ENCODE measurements at places on chromosomes 3 and 15.

DNA sequence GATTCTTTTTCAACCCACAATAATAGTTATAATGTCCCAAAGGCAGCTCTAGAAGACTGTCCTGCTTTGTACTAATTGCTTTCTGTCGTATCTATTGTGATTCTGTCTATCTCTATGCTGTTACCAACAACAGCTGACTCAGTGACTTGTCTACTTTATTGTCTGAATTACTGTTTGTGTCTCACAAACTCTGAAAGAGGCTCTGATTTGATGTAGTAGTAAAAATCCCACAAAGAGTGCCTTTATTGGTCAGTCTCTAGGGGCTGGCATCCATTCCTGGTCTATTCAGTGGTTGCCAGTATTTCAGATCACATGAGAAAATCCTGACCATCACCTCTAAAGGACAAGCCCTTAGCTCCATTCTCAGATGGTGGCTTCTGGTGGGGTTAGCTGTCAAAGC, 254.2 kb downstream of the NSUN3 start:
- no peak for DNase-seq

DNA sequence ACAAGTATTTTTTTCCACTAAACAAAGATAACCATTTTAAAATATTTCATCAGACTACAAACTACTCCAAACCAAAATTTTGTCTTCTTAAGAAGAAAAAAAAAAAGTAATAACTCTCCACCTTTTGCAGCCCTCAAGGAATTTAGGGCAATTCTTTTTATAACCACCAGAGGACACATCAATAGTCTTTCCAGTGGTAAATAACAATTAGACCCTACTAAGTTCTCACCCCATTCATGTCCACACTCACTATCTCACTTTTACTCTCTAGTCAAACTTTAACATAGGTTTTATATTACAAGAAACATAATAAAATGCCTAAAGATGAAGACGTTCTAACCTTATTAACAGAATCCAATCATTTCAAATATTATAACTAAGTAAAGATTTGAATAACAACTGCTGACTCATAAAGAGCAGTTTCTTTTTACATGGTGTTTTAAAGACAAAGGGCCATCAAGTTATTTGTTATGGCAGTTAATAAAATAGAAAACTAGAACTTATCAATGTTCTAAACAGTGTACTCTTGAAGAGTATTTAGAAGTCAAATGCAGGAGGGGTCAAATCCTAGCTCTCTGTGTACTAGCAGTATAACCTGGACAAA, 33.0 kb downstream of the CCDC39 start:
- no peak for DNase-seq

- no peak for DNase-seq
Measured at GRCh38 chr15:45799508-45799907, 164.7 kb downstream of the SQOR start.

GRCh38 chr15:70420948-70421482, 323.3 kb upstream of the TLE3 start:
- DNase-seq = no peak

- DNase-seq = no peak
Measured at GRCh38 chr15:74788683-74789151, 6.8 kb downstream of the CSK start.

GRCh38 chr3:54538346-54538745, 389.5 kb downstream of the LRTM1 start:
- no peak for DNase-seq

DNA sequence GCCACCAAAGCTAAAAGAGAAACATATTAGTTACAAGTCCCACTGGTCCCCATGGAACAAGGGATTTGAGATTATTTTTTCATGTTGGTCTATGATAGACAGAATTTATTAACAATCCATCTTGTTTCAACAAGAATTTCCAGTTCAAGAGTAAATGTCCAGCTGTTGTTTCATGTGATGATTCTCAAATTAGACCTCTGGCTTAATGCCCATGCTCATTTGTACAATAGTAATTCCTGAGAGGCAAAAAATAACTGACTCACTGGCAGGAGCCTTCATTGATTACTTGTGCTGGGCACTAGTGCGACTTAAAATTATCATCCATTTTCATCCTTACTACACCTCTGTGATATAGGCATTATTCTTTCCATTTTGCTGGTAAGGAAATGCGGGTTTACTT, 171.3 kb downstream of the ITPR1 start:
- DNase-seq = no peak

- no peak for DNase-seq
Measured at GRCh38 chr3:188209034-188209433, 55.1 kb downstream of the LPP start.

- peak; percentile 40 for DNase-seq
Measured at GRCh38 chr3:133277813-133278212, 122.0 kb upstream of the BFSP2 start.

- DNase-seq = peak; percentile 46
Measured at GRCh38 chr3:99878005-99878404, 60.3 kb downstream of the CMSS1 start.

DNA sequence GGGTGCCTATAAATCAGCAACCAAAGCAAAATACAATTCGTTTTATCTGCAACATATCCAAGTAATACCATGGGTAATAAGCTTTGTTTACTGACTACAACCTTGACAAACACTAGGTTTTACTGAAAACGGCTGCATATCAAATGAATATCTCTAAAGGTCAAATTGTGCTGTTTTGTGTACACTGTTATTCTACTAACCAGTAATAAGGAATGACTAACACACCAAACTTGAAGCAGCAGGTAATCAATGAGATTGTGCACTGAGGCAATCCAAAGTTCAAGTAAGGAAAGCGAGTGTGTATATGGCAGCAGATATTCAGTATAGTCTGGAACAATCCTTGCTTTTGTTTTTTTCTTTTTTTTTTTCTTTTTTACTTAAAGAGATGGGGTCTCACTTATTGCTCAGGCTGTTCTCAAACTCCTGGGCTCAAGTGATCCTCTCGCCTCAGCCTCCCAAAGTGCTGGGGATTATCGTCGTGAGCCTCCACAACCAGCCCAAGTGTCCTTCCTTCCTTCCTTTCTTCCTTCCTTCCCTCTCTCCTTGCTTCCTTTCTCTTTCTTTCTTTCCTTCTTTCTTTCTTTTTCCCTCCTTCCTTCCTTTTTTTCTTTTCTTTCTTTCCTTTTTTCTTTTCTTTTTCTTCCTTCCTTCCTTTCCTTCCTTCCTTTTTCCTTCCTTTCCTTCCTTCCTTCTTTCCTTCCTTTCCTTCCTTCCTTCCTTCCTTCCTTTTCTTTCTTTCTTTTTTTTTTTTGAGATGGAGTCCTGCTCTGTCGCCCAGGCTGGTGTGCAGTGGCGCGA, 34.9 kb downstream of the AP3S2 start:
- DNase-seq = no peak

- no peak for DNase-seq
Measured at GRCh38 chr3:196662033-196662432, 22.5 kb downstream of the NRROS start.

- no peak for DNase-seq
Measured at GRCh38 chr15:96413657-96414056, 83.2 kb downstream of the NR2F2 start.

DNA sequence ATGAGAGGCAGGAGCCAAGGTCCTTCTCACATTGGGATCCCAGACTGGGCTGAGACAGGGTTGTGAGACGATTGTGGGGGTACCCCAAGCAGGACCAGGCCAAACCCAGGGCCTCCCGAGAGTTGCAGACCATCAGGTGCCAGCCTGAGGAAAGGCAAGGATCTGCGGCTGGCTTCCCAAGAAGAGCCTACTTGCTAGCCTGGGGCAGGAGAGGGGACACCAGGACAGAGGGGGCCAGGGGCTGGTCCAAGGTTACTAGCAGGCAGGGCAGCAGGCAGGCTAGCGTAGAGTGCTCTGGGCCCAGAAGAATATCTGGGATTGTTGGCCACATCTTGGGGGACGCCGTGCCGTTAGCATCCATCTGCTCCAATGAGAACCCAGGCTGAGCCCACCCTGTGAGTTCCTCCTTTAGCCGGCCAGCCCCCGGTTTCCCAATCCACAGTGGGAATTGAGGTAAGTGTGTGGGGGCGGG, 546 bp downstream of the CISH start:
- no peak for DNase-seq

GRCh38 chr3:5006755-5007202, 27.5 kb downstream of the BHLHE40 start:
- DNase-seq = no peak

DNA sequence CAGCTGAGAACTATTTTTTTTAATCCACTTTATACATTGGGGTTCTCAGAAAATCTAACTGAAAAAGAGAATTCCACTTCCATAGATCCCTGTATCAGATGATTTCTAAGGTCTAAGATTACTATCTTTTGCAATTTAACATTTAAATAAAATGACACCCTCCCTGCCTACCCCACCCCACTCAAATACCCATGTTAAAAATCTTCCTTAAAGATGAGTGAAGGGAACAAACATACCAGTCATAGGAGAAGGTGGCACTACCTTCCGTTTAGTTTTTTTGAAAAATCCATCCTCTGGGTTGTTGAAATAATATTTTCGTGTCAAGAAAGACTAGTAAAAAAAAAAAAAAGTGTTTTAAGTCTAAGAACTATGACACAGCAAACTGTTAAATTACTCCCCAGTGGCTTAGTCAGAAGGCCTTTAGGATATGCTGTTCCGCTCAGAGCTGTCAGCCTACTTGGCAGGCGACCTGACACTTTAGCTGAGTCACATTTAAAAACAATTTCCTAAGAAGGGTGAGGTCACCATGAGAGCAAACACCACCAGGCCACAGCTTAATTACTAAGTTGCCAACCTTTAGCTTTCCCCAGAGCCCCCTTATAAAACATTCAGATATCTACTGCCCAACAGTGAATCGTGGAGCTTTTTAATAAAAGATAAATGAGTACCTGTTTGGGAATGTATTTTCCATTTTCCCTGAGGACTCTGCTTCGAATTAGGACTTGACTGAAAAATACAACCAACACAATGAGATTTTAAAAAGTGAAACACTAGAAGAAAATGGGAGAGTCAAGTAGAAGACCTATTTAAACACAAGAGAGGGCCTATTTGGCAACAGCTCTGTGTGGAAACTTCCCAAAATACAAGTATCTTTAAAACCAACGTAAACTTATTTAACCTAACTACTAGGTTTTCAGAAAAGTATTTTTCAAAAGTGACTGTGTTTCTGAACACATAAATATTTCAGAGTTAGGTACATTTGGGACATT, 9.6 kb downstream of the EMC3 start:
- DNase-seq = peak; percentile 95

- DNase-seq = no peak
Measured at GRCh38 chr15:72179950-72180581, 17.5 kb downstream of the GRAMD2A start.

- no peak for DNase-seq
Measured at GRCh38 chr3:46070595-46071093, 43.4 kb upstream of the XCR1 start.

- no peak for DNase-seq
Measured at GRCh38 chr3:129557548-129557894, 14.5 kb downstream of the H1-8 start.

- DNase-seq = no peak
Measured at GRCh38 chr3:77326586-77326985, 286.7 kb downstream of the ROBO2 start.

GRCh38 chr3:122003606-122004005, 18.4 kb downstream of the ILDR1 start:
- DNase-seq = no peak

DNA sequence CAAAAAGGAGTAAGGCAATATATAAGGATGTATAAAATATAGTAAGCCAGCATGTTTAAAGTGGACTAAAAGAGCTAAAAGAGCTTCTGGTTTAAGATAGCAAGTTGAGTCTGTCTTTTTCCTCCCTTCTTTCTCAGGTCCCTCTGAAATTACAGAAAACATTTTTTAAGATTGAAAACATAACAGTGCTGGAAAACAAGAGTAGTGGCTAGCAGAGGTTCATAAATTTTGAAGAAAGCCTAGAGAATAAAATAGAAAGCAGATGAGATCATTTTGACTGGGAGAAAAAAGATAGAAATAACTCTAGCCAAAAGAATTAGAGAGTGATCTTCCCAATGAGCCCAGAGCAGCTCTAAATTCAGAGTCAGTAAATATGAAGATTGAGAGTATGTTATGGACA, 41.9 kb downstream of the ATP8B4 start:
- DNase-seq = no peak

GRCh38 chr3:10187290-10187876, 22.7 kb downstream of the IRAK2 start:
- DNase-seq = no peak

GRCh38 chr3:68256635-68257223, 602.3 kb upstream of the SUCLG2 start:
- DNase-seq = peak; percentile 3

DNA sequence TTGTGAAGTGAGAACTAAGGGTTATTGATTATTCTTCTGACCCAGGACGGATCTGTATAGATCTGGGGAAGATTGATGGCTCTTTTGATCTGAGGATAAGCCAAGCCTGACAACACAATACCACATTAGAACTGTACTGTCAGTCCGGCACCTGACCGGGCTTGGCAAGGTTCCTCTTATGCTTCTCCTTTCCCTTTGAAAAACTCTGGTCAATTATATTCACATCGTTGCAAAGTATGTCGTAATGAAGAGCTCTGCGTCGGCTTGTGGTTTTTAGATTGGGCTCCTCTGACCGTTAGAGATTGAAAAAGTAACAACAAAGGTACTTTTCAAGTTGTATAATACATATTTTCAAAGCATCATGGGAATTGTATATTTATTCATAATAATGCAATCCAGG, 389.8 kb downstream of the NR2F2 start:
- DNase-seq = no peak

- DNase-seq = peak; percentile 74
Measured at GRCh38 chr3:179416681-179417080, 34.6 kb downstream of the GNB4 start.

DNA sequence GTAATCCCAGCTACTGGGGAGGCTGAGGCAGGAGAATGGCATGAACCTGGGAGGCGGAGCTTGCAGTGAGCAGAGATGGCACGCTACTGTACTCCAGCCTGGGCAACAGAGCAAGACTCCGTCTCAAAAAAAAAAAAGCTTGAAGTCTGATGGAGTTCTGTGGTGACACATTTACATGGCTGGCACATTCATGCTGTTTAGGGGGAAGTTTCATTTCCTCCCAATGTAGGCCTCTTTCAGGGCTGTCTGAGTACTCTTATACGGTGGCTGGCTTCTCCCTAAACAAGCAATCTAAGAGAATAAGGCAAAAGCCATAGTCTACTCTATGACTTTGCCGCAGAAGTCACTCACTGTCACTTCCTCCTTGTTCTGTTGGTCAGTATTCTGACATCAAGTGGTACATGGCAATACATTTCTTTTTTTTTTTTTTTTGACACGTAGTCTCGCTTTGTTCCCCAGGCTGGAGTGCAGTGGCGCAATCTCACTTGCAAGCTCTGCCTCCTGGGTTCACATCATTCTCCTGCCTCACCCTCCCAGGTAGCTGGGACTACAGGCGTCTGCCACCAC, 41.2 kb downstream of the OIP5 start:
- DNase-seq = no peak

GRCh38 chr3:190017521-190018288, 103.0 kb downstream of the P3H2 start:
- DNase-seq = peak; percentile 68

GRCh38 chr3:48857641-48858040, 10.0 kb upstream of the PRKAR2A start:
- no peak for DNase-seq

GRCh38 chr15:31867536-31868442, 162.5 kb upstream of the CHRNA7 start:
- DNase-seq = peak; percentile 62

Data from adipocyte (in vitro differentiated cells).